ENCODE measurements at places on chromosomes 1 and 21. TPM values are rescaled to one million over a fixed set of nuclear protein-coding genes. Genes with fewer than 3 reads are reported as not detected.

Gene NBPF20
- 2.3 TPM for total RNA-seq

Gene RCOR3
- 30.1 TPM for total RNA-seq

- H3K36me3 ChIP-seq, result no peaks in the 10 kb centered on the region
- peaks cover 20% of the 10 kb centered on the region for H3K4me1 ChIP-seq
- no peak overlapping the region for H3K27ac ChIP-seq
- peak; percentile 96 for DNase-seq
Observed at GRCh38 chr1:33055210-33056008, 18.7 kb upstream of the AK2 start.

GRCh38 chr1:208044589-208045462, 133.9 kb upstream of the CD34 start:
- H3K4me1 ChIP-seq, result no peaks in the 10 kb centered on the region
- H3K36me3 ChIP-seq, result peaks cover 49% of the 10 kb centered on the region
- DNase-seq, result no peak
- no peaks in the 10 kb centered on the region for H3K27me3 ChIP-seq

Gene C1orf87
- total RNA-seq, result not detected

Gene HMCN1
- total RNA-seq, result 37.6 TPM

GRCh38 chr1:34460193-34460592, 283.5 kb downstream of the C1orf94 start:
- H3K4me3 ChIP-seq, result no peak overlapping the region
- no peak overlapping the region for H3K27ac ChIP-seq
- peaks cover 10% of the 10 kb centered on the region for H3K27me3 ChIP-seq
- H3K36me3 ChIP-seq, result no peaks in the 10 kb centered on the region
- H3K4me1 ChIP-seq, result no peaks in the 10 kb centered on the region

Gene ZDHHC18
- total RNA-seq, result 31.6 TPM

Gene AMY2B
- 0.26 TPM for total RNA-seq

DNA sequence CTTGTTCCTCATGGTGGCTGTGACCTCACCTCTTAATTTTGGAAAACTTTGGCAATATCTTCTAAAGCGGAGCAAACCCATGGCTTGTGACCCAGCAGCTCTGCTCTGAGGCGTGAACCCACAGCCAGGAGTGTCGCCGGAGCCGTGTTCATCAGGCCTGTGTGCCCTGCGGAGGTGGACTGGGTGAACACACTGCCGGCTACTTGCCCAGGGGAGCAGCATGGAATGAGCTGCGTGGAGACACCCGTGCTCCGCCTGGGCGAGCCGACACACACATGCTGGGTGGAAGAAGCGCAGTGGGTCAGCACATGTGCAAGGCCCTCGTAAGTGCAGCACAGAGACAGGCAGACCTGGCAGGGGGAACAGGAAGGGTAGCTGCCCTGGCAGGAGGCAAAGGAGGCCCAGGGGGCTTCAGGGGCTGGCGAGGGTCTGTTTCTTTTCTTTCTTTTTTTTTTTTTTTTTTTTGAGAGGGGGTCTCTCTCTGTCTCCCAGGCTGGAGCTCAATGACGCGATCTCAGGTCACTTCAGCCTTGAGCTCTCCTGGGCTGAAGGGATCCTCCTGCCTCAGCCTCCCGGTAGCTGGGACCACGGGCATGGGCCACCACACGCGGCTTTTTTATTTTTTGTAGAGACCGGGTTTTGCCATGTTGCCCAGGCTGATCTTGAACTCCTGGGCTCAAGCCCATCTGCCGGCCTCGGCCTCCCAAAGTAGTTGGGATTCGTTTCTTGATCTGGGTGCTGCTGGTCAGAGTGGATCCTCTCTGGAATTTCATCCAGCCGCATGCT, 41.8 kb downstream of the AGPAT3 start:
- H3K27ac ChIP-seq, result no peak overlapping the region
- H3K4me1 ChIP-seq, result no peaks in the 10 kb centered on the region
- H3K27me3 ChIP-seq, result no peaks in the 10 kb centered on the region
- H3K4me3 ChIP-seq, result no peak overlapping the region
- no peak for DNase-seq

GRCh38 chr1:192445839-192446489, 129.2 kb downstream of the RGS21 start:
- DNase-seq, result peak; percentile 48
- peaks cover 14% of the 10 kb centered on the region for H3K4me1 ChIP-seq
- H3K27ac ChIP-seq, result no peak overlapping the region
- no peaks in the 10 kb centered on the region for H3K36me3 ChIP-seq
- no peak overlapping the region for H3K4me3 ChIP-seq

DNA sequence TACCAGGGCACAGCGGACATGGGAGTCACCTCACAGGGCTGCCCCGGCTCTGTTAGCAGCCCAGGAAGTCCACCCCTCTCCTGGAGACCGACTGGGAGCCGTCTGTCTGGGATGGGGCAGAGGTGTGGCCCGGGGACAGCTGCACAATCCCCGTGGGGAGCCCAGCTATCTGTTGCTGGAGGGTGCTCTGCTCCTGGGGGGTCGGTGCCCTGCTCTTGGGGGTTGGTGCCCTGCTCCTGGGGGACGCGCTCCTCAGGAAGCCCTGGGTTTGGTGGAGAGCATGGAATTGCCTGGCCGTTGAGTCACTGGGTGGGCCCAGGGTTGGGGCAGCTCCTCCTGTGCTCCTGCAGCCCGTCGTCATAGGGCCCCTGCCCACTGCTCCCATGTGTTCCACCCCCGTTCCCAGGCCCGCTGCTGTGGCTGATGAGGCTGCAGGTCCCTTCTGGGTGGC, 39.3 kb downstream of the AGPAT3 start:
- H3K4me3 ChIP-seq, result no peak overlapping the region
- no peaks in the 10 kb centered on the region for H3K4me1 ChIP-seq
- H3K36me3 ChIP-seq, result no peaks in the 10 kb centered on the region
- no peak for DNase-seq
